ENCODE measurements at places on chromosomes 11 and 22. TPM values are rescaled to one million over a fixed set of nuclear protein-coding genes. Genes with fewer than 3 reads are reported as not detected.

CYTH4 gene
- total RNA-seq: not detected

RASD2 gene
- total RNA-seq: 0.13 TPM

ISX gene
- total RNA-seq: not detected

TTC36 gene
- not detected for total RNA-seq

CHEK1 gene
- 4.7 TPM for total RNA-seq

BIK gene
- total RNA-seq: 56.8 TPM

GLYATL2 gene
- total RNA-seq: not detected

All from bronchial epithelial cell (primary cell).